T-cell (primary cell): ENCODE measurements at places on chromosomes 13 and 19. TPM values are rescaled to one million over a fixed set of nuclear protein-coding genes. Genes with fewer than 3 reads are reported as not detected.

DNA sequence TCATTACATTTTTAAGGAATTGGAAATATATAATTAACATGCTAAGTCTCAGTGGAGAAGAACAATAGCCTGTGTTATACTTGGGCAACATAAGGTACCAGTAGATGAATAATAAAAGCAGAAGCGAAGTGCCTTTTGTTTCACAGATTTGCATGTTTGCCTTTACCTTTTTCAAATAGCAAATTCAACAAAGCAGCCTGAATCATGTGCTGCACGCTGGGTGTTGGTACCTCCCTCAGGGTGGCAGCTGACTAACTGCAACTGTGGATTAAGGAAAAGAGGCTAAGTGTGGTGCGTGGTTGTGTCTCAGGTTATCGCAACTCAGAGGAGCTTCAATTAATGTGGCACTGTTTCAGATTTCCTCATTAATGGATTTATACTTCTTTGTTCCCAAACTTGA is 189.0 kb downstream of the LMO7 start:
- DNase-seq = no peak

DNA sequence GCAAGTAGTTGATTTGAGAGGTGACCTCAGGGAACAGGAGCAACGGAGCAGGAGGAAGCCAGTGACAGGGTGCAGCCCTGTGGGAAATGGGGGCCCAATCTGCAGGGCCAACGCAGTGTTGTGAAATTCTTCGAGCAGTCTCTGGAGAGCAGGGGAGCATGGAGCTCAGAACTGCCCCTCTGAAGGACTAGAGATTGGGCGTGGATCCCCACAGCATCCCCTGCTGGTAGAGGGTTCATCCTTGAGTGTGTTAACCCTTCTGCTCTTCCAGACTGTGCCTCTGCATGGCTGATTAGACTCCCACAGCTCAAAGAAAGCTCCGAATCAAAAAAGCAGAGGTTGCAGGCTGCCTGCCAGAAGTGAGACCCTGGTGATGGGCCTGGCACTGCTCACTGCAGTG is 77.9 kb upstream of the UQCRFS1 start:
- DNase-seq = no peak

C19orf33 gene
- not detected for total RNA-seq

SYCN gene
- not detected for total RNA-seq

ATXN8OS gene
- not detected for total RNA-seq
